ENCODE measurements at places on chromosomes 1 and 21.

- no peak for DNase-seq
Measured at GRCh38 chr1:82640352-82640751, 839.6 kb downstream of the ADGRL2 start.

DNA sequence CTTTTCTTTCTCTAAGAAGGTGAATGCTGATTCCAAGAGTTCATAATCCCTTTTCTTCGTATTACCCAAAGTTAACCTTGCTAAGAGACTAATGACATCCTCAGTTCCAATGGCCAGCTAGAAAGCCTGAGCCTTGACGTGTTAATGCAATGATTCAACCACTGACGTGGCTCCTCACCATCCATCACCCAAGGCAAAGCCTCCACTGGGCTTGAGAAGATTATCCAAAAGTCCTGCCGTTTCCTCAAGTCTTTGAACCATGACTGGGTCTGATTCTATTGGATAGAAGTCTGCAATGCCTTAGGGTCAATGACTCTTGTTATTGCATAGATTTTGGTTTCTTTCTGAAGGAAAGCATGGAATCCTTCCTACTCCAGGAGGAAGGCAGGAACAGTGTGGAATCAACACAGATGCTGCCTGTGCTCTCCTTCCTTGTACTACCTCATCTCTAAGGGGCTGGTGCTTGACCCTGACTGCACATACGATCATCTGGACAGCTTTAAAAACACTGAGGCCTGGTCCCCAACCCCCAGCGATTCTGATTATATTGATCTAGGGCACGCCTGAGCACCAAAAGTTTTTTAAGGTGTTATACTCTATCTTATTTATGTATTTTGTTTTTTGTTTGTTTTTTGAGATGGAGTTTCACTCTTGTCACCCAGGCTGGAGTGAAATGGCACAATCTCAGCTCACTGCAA is 69.3 kb upstream of the ANGPTL1 start:
- no peak for DNase-seq

DNA sequence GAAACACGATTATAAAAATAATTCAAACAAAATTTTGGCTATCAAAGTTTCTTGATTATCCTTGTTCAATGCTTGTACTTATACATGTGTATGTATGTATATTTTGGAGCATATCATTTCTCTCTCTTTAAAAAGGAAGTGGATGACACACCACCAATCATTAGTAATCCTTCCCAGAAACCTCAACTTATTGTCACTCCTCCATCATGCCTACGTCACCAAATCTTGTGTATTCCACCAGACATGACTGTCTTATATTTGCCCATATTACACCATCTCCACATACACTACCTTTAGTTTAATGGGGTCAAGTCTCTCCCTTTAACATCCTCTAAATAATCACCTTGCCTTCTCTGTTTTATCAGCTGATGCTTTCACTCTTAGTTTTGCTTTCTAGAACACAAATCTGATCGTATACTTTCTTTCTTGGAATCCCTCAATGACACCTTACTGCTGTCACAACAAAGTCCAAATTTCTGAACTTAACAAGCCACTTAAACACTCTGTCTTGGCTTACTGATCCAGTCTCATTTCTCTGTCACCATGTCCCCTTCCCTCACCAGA is 124.0 kb downstream of the BRINP3 start:
- DNase-seq, result no peak

DNA sequence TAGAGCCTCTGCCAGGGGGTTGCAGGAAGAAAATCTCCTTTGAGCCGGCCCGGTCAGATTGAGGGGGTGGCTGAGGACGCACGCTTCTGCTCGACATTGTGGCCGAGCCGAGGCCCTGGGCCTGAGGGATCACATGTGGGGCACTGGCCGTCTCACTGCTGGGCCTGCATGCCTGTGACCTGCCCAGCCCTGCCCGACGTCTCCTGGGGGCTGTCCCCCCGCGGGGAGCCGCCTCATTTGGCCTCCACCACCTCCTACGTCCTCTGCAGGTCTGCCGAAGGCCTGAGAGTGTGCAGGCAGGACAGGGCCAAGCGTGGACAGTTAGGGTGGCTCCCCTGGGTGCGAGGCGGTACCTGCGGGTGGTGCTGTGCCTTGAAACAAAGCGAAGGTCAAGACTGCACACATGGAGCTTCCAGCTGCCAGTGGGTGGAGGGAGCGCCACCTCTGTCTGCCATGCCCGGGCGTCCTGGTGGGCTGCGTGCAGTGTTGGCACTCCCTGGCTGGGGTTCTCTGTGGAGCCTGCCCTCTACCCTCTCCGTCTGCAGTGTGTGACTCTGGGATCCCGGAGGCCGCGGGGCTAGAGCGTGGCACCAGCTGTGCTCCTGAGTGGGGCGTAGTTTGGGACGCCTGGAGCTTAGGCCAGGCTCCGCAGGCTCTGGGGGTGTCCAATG is 51.7 kb downstream of the PCNT start:
- DNase-seq, result no peak

DNA sequence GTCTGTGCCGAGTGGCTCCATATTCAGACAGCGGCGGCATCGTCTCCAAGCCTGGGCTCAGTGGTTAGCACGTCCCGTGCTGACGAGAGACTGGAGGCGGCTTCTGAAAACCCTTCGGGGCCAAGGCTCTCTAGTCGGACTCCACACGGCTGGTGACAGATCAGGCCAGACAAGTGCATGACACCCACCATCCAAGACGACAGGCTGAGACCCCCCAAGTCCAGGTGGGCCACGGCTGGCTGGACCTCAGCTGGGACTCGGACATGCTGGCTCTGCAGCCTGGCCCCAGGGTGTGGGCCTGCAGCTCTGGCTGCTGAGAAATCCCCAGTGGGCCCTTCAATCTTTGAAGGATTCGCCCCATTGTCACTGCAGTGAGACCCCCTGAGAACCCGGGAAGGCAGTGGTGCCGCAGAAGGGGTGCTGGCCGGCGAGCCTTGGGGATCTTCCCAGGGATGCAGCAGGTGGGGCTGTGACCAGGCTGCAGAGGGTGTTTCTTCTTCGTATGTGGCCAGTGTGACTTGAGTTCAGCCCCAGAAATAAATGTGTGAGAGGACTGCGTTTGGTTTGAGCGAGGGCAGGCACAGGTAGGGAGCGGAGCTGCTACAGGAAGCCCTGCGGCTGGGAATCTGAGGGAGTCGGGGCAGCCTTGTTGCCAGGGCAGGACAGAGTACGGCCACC is 15.9 kb upstream of the SLC19A1 start:
- no peak for DNase-seq

DNA sequence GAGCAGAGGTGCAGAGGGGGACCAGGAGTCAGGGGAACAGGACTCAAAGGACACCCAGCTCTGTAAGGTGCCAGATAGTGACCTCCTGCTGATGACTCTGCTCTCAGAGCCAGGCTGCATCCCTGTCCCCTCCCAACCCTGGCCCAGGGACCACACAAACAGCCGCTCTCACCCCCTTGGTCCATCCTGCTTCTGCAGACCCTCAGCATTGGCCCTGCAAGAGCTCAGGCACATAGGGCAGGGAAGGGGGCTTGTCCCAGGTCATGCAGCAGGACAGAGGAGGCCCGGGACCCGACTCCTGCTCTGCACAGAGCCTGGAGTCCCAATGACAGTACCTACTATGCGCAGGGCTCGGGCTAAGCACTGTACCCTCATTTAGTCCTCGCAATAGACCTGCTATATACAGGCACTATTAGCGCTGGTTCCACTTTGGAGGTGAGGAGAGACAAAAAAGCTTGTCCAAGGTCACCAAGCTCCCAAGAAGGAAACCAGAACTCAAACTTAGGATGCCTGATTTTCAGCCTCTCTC is 15.7 kb downstream of the EPHA2 start:
- DNase-seq, result no peak

GRCh38 chr1:29513357-29513756 is 277.0 kb downstream of the PTPRU start:
- DNase-seq, result peak; percentile 71

Measured in kidney capillary endothelial cell (primary cell).